CD4-positive, alpha-beta T cell treated with Interleukin-21 for 1 hour (primary cell): ENCODE measurements at places on chromosomes 1 and 21.

- no peak for DNase-seq
Measured at GRCh38 chr1:3032371-3033039, 11.2 kb downstream of the ACTRT2 start.

DNA sequence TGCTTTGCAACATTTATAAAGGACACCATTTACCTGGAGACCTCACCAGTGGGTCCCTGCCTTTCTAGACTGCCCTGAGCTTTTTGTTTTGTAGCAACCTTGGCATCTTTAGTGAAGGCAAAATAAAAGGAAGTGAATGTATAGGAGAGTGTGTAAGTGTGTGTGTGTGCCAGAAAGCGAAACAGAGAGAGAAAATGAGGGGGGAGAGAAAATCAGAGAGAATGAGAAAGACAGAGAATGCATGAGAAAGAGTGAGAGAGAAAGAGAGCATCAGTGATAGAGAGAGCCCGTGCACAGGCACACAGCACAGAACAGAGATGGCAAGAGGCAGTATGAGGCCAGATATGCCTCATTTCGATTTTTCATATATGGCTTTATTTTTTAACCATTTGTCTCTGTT, 57.5 kb downstream of the HSD3B1 start:
- no peak for DNase-seq

DNA sequence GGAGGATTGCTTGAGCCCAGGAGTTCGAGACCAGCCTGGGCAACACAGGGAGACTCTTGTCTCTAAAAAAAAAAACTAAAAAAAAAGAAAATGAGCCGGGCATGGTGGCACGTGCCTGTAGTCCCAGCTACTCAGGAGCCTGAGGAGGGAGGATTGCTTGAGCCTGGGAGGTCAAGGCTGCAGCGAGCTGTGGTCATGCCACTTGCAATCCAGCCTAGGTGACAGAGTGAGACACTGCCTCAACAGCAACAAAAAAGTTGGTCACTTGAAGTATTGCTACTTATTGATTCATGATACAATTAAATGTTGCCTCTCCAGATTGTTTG, 57.9 kb upstream of the CXADR start:
- no peak for DNase-seq

GRCh38 chr1:153505576-153505975, 30.2 kb downstream of the S100A6 start:
- no peak for DNase-seq

GRCh38 chr1:119298687-119299303, 69.8 kb upstream of the HAO2 start:
- DNase-seq: no peak

DNA sequence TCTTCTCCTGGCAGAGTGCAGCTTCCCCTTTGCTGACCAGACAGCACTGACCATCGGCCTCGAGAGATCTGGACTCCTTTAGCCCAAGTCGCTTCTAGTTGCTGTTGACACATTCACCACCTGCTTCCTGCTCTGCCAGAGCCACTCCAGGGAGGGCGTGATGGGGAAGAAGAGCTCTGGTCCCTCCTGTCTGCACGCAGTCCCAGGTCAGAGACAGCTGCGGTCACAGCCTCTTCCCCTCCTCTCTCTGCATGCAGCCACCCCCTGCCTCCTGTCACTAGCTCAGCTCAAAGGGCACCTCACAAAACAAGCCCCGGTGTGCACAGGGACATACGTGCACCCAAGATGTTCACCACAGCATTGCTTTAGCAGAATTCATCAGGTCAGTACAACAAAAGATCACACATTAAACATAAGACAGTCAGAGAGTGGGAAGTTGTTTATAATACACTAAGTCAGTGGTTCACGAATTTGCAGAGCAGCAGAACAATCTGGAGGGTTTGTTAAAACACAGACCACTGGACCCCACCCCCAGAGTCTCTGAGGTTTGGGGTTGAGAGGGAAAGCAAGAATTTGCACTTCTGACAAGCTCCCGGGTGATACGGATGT, 132.9 kb downstream of the SYF2 start:
- DNase-seq: peak; percentile 46

GRCh38 chr1:61183471-61184039, 101.2 kb downstream of the NFIA start:
- DNase-seq: no peak

DNA sequence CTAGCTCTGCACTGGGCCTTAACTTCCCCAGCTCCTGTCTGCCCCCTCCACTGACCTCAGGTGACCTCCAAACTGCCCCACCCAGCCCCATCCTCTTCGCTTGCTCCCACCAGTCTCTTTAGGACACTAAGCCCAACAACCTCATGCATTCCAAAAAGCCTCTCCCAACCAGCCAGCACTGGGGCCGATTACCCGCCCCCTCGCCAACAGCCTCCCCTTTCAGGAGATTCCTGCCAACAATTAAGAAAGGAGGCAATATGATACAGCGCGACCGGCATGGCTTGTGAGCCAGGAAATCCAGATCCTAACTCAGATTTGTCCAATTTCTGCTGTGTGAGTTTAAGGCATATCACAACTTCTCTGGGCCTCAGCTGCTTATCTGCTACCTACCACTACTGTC, 14.7 kb downstream of the KANK4 start:
- DNase-seq: no peak

DNA sequence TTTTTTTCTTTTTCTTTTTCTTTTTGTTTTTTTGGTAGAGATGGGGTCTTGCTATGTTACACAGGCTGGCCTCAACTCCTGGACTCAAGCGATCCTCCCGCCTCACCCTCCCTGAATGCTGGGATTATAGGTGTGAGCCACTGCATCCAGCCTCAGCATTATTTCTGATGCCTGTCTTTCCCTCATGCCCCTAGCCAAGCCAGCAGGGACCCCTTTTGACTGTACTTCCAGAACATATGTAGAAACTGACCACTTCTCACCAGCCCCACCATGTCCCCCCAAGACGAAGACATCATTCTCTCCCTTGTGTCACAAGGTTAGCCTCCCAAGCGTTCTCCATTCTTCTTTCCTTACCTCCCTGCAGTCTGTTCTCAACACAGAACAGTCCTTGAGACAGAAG, 107.9 kb upstream of the COA6 start:
- no peak for DNase-seq

GRCh38 chr1:107821340-107821739, 143.6 kb downstream of the VAV3 start:
- DNase-seq: no peak

- DNase-seq: no peak
Measured at GRCh38 chr1:28193701-28194161, 17.2 kb upstream of the PTAFR start.

GRCh38 chr1:84711121-84711520, 20.9 kb upstream of the SSX2IP start:
- DNase-seq: no peak

- DNase-seq: no peak
Measured at GRCh38 chr1:29961293-29962059, 725.2 kb downstream of the PTPRU start.

DNA sequence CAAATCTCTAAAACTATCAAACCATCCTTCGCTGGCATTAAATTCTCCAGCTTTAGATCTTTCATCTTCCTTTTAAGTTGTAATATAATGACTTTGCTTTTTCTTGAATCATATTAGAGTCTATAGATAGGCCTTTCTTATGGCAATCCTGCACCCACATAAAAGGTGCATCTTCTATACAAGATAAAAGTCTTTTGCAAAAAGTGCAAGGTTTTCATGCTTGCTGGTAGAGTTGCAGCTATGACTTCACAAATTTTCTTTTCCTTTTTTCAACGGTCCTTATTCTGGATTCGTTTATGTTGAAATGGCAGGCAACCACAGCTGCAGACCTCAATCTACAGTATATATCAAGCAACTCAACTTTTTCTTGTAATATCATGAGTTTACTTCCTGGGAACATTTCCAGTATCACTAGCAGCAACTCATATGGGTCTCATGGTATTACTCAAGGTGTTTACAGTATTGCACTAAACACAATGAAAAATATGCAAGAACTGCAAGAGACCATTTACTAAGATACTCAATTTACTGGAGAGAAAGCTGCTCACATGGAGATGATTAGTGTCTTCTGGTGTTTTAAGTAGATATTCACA, 22.1 kb downstream of the OMA1 start:
- DNase-seq: no peak

- no peak for DNase-seq
Measured at GRCh38 chr1:227903614-227904501, 43.9 kb downstream of the WNT9A start.

DNA sequence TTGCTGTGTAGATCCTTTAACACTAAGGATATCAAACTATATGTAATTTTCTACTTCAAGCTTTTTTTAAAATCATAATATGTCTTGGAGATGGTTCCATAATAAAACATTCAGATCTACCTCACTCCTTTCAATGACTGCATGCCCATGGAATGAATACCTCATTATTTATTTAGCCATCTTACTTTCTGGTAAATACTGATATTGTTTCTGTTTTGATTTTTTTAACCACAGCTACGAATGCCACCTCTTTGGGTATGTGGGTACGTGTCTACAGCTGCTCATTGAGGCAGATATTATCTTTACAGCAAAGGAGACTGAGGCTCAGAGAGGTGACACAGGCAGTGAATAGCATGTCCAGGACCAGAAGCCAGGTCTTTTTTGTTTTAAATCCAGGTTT, 215.7 kb downstream of the ST6GALNAC3 start:
- no peak for DNase-seq

DNA sequence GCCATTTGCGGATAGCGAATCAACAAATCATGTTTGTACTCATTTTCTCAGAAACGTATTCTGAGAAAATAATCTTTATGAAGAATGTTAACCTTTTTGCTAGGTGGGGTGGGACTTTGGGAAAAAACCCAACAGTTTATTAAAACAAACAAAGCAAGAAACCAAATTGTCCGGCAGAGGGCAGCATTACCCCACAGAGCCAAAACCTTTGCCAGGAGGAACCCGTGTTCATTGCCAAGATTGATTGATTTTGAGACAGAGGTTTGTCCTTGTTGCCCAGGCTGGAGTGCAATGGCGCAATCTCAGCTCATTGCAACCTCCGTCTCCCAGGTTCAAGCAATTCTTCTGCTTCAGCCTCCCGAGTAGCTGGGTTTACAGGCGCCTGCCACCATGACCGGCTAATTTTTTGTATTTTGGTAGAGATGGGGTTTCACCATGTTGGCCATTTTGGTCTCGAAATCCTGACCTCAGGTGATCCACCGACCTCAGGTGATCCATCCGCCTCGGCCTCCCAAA, 70.8 kb upstream of the RHOU start:
- peak; percentile 78 for DNase-seq

DNA sequence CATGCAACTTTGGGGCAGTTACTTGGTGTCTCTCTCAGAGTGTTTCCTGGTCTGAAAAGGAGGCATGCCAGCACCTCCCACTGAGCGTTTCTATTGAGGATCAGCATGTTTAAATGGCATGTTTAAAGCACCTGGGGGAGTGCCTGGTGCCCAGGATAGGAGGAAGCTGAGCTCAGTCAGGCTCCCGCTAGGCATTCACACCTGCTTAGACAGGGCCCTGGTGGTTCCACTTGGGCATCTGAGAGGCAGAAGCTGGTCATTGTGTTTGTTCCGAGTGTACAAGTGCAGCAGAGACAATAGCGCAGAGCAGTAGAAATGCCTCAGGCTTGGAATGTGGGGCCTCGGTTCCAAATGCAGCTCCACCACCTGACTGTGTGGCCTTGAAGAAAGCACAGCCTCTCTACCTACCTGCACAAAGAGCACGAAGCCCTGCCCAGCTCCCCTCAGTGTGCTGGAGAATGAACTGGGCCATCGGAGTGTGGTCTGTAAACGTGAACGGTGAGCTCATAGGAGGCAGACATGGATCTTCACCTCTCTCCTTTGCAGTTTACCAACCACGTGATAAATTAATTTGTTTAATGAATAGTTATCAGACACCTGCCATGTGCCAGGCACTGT, 20.3 kb upstream of the TMEM222 start:
- no peak for DNase-seq

- peak; percentile 47 for DNase-seq
Measured at GRCh38 chr1:193539731-193540459, 353.5 kb upstream of the B3GALT2 start.
